ENCODE measurements at places on chromosomes 5 and 9.

DNA sequence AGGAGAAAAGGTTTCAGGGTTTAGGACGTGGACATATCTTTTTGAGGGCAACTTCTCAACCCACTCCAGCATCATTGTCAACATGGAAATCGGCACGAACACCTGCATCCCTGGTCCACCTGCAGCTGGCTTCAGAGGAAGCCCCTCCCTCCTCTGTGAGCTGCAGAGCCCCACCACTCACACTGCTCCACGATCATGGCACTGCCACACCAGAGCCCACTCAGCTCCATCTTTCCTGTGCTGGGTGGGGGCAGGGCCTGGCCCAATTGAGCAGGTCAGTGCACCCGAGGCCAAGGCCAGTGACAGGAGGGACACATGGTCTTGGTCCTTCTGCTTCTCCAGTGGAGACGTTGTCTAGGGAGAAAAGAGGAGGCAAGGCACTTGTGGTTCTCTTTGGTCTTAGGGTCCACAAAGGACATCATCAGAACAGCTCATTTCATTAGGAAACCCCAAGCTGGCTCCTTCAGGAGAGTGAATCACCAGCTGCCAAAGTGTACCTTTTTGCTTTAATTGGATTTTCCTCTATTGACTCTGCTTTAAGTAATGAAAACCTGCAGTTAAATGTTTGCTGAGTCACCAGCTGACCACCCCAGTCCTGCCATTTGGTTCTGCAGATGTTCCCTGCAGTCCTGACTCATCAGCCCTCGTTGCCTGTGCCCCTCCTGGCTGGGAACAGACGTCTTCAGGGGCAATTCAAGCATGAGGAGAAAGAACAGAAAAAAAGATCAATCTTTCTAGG, 56.2 kb downstream of the UBE2QL1 start:
- DNase-seq: no peak

DNA sequence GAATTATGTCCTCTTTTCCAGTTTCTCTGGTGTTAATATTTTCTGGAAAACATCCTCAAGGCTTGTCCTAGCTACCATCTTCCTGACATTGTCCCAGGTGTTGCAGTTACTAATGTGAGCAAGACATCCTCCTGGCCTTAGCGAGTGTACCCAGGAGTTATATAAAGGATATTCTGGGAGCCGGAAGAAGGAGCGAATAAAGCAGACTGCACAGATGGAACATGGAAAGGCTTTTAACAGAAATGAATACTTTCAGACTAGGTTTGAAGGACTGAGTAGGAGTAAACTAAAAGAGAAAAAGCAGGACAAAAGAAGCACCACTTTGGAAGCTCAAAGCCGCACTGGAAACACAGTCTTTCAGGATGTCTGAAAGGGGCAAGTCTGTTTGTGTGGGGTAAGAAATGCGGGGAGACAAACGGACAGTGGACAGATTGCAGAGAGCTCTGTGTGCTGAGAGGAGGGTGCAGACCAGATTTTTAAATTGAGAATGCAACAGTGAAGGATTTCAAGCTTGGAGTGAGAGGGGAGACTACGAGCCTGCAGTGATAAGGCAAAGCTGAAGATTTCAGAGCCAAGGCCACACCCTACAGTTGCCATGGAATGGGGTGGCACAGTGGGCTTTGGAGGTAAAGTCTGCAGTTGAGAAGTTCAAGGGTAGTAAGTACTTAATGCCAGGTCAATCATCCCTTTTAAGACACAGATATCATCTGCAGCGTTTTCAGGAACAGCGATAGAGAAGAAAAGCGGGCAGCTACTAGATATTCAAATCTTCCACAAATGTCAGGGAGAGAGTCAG, 94.1 kb upstream of the TAF11L2 start:
- DNase-seq: no peak

DNA sequence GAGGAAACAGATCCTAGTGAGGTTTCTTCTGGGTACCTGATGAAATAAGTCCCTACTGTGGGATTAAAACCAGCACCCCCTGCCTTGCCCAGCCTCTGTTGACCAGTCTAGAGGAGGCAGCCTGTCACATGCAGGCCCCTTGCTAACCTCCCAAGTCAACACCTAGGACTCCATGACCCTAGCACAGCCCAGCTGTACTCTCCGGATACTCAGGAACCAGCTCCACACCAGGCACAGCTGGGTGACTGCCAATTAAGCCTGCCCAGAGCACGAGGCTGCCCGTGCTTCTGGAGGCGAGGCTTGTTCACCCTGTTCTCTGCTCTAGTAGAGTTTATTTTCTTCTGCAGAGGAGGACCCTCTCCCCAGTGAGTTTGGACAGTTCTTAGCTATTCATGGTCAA, 92.5 kb downstream of the SNX24 start:
- no peak for DNase-seq

GRCh38 chr9:125405938-125406809, 144.5 kb downstream of the GAPVD1 start:
- DNase-seq: no peak

DNA sequence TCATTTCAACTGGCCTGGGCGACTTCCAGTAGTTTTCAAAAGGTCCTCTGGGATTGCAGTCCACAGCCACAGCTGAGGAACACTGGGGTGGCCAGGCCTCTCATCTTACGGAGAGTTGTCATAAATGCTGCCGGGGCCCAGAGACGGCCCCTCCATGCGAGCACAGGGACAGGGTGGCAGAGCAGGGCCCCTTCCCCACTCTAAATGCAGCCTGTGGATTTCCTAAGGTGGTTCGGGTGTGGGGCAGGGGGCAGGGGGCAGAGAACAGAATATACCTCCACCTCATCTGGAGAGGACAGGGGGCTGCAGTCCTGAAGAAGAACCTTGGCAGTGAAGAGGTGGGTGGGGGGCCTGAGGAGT, 113.6 kb upstream of the TBC1D2 start:
- DNase-seq: no peak

GRCh38 chr5:179819296-179820126, 1.2 kb upstream of the SQSTM1 start:
- no peak for DNase-seq

GRCh38 chr9:93296889-93297480, 113.0 kb downstream of the WNK2 start:
- no peak for DNase-seq

DNA sequence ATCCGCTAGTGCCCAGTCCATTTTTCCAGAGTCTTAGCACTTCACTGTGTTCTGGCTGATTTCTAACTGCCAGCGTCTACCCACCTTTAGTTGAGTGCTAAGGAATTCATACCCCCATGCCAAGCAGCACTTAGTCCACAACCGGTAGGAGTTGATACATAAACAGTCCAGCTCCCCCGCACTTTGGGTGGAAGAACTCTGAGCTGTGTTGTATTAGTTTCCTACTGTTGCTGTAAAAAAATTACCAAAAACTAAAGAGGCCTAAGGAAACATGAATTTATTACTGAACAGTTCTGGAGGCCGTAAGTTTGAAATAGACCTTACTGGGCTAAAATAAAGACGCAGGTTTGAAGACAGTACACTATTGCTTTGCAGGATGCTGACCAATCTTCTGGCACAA, 87.6 kb downstream of the SLC24A2 start:
- no peak for DNase-seq

DNA sequence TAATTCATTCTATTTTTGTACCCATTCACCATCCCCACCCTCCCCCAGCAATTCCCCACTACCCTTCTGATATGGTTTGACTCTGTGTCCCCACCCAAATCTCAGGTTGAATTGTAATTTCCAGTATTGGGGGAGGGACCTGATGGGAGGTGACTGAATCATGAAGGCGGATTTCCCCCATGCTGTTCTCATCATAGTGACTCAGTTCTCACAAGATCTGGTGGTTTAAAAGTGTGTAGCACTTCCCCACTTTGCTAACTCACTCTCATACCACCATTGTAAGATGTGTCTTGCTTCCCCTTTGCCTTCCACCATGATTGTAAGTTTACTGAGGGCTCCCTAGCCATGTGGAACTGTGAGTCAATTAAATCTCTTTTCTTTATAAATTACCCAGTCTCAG, 25.9 kb upstream of the TESK1 start:
- no peak for DNase-seq

- no peak for DNase-seq
These were observed 12.2 kb upstream of the SLC25A48 start for GRCh38 chr5:135822286-135822685.

GRCh38 chr9:116278326-116278725, 124.7 kb downstream of the PAPPA start:
- DNase-seq: no peak

- peak; percentile 7 for DNase-seq
These were observed 211.8 kb upstream of the C9orf72 start for GRCh38 chr9:27784847-27785713.

DNA sequence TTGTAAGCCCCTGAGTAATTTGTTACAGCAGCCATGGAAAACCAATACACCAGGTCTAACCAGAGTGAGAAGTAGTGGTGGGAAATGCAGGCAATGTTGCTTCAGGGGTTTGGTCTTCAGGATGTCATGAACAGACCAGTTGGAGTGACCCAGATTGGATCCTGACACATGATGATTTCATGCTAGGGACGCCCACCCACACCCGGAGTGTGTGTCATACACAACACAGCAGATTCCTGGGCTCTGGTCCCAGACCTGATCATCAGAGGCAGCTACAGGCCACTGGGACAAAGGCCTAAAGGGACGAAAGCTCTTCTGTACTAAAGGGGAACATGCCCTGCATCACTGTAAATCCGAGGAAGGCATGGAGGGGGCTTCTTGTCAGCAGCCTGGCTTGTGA, 194.2 kb downstream of the NSG2 start:
- DNase-seq: no peak

GRCh38 chr5:102077920-102078319, 218.2 kb downstream of the SLCO4C1 start:
- no peak for DNase-seq

DNA sequence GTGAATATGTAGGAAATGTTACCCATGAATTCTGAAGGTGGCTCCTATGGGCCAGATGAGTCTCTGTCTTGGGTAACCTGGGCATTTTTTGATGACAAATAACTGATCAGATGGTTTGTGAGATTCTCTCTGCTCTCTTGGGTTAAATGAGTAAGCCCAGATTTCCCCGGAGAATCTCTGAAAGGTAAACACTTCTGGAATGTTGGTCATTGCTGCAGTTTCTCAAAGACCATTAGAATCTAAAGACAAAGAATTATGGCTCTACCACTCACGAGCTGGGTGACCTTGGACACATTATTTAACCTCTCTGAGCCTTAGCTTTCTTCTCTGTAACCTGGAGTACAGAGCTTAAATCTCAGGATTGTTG, 191.2 kb downstream of the DAB2IP start:
- no peak for DNase-seq

GRCh38 chr5:53490747-53491146, 10.3 kb downstream of the FST start:
- no peak for DNase-seq

DNA sequence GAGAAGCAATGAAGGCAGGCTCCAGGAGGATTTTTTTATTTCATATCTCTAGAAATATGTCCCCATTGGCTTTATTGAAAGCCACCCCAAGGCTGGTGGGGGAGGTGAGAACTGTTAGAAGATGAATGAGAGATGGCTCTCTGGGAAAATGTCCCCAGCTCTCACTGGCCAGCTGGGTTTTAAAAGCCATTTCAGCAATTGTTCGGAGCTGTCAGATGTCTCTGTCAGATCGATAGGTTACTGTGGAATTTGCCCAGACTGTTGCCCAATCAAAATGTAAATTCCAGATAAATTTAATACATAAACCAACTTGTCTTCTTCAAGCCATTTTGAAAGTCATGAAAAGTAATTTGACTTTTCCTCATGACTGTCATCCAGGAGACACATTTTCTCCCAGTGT, 67.0 kb upstream of the BRINP1 start:
- DNase-seq: no peak
